Stimulated activated naive CD8-positive, alpha-beta T cell treated with anti-CD3 and anti-CD28 coated beads, Interleukin-15, Interleukin-2, amounts not matched to agents 100 U/mL and 50 U/mL, for 24 hours (primary cell): ENCODE measurements at places on chromosomes 16 and 17.

DNA sequence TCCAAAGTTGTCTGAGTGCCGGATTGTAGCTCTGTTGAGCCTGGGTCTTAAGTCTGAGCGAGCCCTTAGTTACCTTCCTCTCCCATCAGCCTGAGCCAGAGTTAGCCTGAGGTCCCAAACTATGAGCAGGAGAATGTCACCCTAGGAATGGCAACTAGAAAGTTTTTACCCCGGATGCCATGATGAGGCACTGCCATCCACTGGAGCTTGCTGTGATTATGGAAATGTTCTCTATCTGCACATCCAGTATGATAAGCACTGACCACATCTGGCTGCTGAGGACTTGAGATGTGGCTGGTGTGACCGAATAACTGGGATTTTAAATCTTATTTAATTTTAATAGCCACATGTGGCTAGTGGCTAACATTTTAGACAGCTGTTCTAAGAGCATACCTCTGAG lies 550.0 kb downstream of the CDH13 start:
- no peak for DNase-seq

- no peak for DNase-seq
Measured at GRCh38 chr16:72963533-72964315, 84.2 kb downstream of the ZFHX3 start.

- DNase-seq, result no peak
Measured at GRCh38 chr16:72171236-72171635, 719 bp downstream of the PMFBP1 start.

DNA sequence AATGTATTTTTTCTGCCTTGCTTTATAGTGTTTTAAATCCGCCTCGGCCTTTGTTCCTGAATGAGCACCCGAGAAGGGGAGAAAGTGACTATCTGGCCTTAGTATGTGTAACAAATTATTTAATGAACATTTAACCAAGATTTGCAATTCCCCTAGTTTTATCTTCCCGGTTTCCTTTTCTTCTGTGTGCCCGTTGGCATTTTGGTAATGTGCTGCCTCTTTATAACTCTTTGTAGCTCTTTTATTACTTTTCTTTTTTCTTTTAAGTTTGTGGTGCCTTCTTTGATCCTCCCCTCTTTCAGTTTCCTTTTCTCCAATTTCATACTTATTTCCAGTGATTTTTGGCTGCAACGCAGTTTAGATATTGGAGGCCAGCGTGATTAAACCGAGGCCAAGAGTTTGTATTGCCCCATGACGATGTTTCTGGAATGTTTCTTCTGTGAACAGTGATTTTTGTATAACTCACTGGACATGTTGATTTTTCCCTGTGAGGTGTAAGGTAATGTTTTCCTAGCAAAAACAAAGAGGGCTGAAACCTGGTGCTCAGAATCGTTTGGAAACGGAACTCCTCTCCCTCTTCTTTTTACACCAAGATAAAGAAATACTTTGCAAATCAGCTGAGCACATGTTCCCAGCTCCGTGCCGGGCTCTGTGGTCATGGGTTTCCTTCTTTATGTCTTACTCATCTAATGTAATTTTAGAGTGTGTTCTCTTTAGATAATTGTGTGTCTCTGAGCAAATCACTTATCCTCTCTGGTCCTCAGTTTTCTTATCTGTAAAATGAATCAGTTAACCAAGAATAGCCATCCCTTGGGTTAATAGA lies 344.3 kb downstream of the WWOX start:
- no peak for DNase-seq

- no peak for DNase-seq
Measured at GRCh38 chr16:24571096-24571495, 31.7 kb downstream of the RBBP6 start.

GRCh38 chr16:72201387-72201786 lies 29.4 kb upstream of the PMFBP1 start:
- no peak for DNase-seq

DNA sequence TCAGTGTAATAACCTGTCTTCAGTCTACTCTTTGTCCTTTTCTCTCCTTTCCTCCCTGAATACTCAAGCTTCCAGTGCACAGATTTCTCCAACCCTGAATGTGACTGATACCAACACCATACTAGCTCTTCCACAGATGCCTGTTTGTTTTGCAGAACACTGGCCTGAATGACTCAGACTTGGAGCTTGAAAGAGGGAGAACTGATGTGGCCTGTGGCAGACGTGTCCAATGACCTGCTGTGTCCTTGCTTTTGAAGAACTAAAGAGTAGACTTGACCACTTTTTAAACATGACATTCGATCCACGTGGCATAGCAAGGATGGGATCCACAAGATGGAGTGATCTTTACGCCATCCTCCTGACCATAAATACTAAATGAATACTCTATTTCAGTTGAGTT lies 361.0 kb downstream of the WWOX start:
- DNase-seq, result no peak

GRCh38 chr16:87324411-87325275 lies 7.5 kb upstream of the C16orf95 start:
- DNase-seq, result peak; percentile 47

DNA sequence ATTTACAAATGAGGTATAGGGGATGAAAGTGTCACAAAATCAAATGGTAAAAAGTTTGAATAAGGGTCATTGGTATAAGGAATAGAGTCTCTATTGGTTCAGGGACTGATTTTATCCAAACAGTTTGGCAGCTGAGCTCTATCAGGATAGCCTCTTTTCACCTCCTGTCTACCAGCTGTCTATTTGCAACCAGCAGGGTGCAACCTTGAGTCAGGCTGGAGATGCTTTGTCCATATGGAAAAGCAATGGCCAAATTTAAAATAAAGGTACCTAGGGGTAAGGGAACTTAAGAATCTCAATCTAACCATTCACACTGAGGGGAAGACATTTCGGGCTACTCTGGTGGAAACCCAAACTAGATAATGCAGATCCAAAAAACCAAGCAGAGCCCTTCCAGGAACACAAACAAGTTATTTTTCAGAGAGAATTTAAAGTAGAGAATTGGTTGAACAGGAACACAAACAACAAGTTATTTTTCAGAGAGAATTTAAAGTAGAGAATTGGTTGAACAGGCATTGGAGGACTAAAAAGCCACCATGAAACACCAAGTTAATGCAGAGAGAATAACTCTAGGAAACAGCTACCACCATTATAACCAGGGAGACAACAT lies 12.6 kb upstream of the CA10 start:
- no peak for DNase-seq

DNA sequence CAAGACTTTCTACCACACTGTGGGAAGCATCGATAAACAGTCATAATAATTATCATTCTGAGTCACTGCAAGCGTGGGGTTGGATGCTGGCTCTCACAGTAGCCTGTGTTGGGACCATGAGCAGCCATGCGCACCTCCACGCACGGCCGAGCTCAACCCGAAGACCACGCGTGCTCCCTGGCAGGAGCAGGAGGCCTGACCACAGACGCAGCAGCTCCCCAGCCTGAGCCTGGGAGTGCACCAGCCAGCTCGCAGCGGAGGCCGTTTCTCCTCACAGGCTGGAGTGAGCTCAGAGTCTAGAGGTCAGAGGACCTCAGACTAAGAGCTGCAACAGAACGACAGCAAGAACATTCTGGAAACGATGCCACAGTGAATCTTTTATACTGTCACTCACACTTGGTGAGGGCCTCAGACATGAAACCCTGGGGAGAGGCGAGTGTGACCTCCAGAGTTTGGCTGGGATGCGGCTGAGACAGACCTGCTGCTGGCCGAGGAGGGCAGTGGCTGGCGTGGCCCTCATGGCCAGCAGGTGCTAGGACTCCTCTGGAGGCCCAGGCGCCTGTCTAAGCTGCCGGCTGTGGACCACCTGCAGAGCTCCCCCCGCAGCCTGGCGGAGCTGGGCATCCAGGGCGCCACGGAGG lies 6.0 kb downstream of the NDUFAF8 start:
- DNase-seq, result no peak

GRCh38 chr17:59493867-59494266 lies 71.5 kb upstream of the DHX40 start:
- no peak for DNase-seq

DNA sequence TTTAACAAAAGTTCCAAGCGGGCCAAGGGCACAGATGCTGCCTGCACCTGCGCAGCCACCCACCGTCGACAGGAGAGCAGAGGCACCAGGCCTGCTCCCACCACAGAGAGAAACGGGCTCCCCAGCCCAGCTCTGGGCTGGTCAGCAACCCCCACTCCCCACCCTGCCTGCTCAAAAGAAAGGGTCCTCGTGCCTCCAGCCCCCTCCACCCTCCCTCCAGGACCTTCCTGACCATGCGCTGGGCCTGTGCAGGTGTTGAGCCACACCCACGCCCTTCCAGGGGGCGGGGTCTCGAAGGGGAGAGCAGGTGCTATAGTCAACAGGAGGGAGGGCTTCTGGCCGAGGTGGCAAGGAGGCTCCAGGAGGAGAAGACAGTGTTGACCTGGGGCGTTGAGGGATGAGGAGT lies 25.3 kb downstream of the ZNF778 start:
- no peak for DNase-seq

GRCh38 chr16:85354686-85355514 lies 242.6 kb upstream of the CIBAR2 start:
- DNase-seq, result no peak

GRCh38 chr17:78726513-78726912 lies 55.6 kb downstream of the CYTH1 start:
- DNase-seq, result no peak

DNA sequence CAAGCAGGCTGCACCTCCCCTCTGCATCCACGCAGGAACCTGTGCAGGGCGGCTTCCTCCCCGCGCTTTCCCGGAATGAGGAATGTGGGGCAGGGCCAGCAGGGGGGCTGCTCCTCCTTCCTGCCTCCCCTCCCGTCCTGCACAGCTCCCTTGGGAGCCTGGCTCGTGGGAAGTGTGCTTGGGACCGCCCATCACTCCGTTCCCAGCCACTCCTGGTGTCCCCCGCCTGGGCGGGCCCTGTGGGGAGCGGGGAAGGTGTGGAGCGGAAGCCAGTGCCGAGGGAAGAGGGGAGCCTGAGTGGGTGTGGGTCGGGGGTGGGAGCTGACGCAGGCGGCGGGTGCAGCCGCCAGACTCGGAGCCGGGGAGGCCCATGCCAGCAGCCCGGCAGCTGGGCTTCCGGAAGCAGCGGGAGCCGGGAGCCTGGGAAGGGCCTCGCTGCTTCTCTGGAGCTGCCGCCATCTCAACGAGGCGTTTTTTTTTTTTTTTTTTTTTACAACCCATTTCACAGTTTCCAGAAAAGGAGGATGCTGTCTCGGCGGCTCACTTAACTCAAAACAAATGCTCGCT lies 24.1 kb downstream of the BAHCC1 start:
- DNase-seq, result no peak

DNA sequence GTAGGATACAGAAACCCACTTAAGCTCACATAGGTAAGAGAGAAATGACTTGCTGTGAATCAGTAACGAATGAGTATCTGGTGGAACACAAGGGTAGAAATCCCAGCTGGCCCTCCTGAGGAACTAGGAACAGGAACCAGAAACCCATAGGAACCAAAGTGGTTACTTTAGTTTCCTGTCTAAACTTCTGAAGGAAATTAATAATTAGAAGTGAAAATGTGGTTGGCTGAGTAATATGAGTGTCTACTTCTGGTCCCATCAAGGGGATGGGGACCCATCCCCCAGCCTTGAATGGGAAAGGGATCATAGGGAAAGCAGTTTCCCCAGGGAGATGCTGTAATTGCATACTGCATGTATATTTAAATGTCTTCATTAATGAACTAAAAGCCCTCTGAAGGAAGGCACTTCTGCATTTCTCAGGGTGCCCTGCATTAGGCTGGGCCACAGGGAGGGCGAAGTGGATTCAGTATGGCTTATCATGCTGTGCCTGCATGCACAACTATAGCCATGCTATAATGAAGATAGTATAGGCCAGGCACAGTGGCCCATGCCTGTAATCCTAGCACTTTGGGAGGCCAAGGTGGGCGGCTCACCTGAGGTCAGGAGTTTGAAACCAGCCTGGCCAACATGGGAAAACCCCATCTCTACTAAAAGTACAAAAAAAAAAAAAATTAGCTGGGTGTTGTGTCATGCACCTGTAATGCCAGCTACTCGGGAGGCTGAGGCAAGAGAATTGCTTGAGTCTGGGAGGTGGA lies 45.6 kb downstream of the CYB5B start:
- peak; percentile 38 for DNase-seq

- no peak for DNase-seq
Measured at GRCh38 chr17:12667299-12667958, 1.7 kb downstream of the MYOCD start.

DNA sequence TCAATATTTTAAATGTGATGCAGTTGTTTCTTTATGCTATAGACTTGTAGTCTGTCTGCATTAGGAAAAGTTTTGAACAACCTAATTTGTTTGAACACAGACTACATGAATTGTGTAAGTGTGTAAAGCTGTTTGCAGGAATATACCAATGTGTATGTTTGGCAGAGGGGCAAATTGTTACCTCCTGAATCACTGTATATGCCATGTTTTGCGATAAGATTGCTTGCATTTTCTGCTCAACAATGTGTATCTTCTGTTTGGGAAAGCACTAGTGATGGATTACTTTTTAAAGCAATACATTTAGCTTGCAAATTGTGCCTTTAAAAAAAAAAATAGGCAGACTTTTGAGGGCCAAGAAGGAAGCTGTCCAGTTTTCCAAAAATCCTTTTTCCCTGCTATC lies 14.6 kb downstream of the RBBP6 start:
- no peak for DNase-seq

GRCh38 chr17:67531291-67531690 lies 154.2 kb downstream of the PITPNC1 start:
- DNase-seq, result no peak

- no peak for DNase-seq
Measured at GRCh38 chr16:3971261-3971660, 90.7 kb upstream of the CREBBP start.

DNA sequence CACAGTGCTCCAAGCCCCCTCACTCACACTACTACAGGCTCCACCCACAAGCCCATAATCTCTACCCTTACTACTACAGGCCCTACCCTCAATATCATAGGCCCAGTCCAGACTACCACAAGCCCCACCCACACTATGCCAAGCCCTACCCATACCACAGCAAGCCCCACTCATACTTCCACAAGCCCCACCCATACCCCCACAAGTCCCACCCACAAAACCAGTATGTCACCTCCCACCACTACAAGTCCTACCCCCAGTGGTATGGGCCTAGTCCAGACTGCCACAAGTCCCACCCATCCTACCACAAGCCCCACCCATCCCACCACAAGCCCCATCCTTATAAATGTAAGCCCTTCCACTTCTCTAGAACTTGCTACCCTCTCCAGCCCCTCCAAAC lies 13.8 kb downstream of the RIPOR1 start:
- DNase-seq, result peak; percentile 74

GRCh38 chr17:29248845-29249244 lies 2.2 kb downstream of the CRYBA1 start:
- DNase-seq, result no peak

GRCh38 chr16:2398520-2398919 lies 30.7 kb upstream of the CCNF start:
- DNase-seq, result no peak

- no peak for DNase-seq
Measured at GRCh38 chr17:48455791-48456190, 25.8 kb upstream of the SKAP1 start.

DNA sequence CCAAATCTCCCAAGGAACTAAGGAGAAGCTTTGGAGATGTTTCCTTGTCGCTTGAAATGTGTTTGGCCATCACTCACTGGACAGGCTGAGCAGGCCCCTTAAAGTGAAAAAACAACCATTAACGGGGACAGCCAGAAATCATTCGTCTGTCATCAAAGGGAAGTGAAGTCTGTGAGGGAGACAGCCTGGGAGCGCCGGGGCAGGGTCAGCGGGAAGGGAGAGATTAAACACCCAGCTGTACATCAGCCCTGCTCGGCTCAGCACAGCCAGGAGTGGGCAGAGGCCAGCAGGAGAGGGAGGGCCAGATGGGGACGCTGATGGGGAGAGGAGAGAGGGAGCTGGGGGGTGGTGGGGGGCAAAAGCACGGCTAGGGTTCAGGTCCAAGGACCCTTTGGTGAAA lies 105.1 kb downstream of the SDK2 start:
- DNase-seq, result no peak
